Activated T-helper 1 cell treated with anti-CD3 and anti-CD28 coated beads, Interleukin-12 subunit alpha, Interleukin-12 subunit beta, Interleukin-2, Interleukin-4 antibody, amounts not matched to agents 30 ng/mL and 10 ng/mL and 1 ng/mL, durations not matched to agents 14 hours and 24 hours and 36 hours (primary cell): ENCODE measurements at places on chromosomes 5 and 9.
A peak's percentile ranks its signal among the peaks of the same experiment; 100 is the strongest.

- no peak for DNase-seq
Observed at GRCh38 chr5:158538506-158539074, 561.1 kb downstream of the EBF1 start.

- no peak for DNase-seq
Observed at GRCh38 chr5:126656401-126657007, 55.8 kb downstream of the PHAX start.

- DNase-seq = no peak
Observed at GRCh38 chr9:123745451-123745850, 184.5 kb downstream of the DENND1A start.

DNA sequence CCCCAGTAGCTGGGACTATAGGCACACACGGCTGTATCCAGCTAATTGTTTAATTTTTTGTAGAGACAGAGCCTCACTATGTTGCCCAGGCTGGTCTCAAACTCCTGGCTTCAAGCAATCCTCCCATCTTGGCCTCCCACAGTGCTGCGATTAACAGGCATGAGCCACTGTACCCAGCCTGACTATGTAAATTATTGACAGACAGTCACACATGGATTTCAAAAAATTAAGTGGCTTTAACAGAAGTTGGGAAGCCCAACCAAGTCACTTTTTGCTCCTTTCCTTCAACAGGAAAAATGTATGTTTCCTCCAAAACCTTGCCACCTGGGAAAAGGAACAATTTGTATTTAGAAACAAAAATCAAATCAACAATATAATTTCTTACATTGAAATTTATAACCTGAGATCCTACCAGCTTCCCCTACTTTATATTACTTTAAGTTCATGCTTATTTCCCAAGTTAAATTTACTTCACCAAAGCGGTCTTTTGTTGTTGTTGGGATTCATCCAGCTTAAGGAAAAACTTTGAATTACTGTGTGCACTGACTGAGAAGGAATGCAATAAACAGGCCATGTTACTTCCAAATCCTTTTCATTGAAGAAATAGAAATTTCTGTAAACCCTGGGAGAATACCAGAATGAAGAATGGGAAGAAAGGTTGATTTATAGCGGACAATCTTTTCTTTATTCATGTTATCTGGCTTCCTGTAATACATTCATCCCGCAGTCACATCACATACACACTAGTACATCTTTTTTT is 8.6 kb downstream of the PCA3 start:
- no peak for DNase-seq

DNA sequence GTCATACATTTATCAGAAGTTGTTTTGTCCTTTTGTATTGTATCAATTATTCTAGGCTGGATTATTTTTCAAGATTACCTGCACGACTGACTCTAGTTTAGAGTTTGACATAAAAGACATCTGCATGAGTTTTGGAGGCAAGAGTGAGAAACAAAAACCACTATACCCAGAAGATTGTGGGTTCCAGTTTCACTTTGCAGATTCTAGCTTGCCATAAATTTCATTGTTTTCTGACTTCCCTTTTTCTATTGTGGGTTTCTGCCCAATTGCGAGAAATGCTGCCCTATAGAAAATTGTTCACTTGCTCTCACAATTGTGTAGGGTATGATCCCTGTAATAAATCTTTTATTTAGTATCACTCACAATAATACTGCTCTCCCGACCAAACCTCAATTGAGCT is 1043.4 kb upstream of the CDH10 start:
- no peak for DNase-seq

DNA sequence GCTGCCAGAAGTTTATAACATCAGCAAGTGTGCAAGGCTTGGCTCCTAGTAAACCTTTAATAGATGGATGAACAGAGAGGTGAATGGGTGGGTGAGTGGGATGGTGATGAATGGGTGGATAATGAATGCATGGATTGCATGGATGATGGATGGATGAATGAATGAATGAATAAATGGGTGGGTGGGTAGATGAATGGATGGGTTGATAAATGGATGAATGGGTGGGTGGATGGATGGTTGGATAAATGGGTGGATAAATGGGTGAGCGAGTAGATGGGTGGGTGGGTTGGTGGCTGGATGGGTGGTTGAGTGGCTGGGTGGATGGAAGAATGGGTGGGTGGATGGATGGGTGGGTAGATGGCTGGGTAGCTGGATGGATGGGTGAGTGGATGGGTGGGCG is 28.5 kb upstream of the CEP72 start:
- DNase-seq = no peak

DNA sequence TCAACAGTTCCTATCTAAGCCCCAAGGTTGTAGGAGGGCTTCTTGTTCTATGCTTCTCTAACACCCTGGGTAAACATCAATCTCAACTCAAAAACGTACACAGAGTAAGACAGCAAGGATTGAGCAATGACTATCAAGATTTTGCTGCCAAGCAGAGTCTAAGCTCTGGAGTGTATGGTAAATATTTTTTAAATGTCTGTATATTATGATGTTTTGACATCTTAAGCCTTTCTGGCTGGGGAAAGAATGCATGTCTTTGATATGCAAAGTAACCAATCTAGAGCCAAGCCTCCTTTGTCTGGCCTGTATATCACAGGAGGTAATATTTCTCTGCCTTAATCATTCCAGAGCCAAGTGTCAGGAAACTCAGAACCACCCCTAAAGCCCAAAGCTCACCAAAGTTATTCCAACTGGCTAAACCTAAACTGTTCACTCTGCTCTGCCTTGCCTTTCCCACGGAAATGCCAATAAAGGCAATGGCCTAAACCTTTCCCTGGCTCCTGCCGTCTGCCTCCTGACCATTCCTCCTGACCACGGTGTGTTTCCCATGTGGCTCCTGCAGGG is 45.2 kb downstream of the YIPF5 start:
- DNase-seq = no peak

DNA sequence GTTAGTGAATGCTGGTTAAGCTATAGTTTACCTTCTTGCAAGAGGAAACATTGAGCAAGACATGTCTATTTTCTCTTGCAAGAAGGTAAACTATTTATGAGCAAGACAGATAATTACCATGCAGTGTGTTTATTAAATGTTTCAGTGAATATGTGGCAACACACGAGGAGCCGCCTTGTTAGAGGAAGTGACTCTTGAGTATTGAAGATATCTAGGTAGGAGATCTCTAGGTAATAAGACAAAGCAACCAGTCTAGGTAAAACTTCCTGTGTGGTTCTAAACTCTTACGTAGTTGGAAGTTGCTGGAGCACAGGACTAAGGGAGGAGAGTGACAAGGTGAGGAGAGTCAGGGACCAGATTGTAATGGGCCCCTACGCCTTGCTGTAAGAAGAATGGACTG is 16.8 kb downstream of the SKP2 start:
- no peak for DNase-seq

DNA sequence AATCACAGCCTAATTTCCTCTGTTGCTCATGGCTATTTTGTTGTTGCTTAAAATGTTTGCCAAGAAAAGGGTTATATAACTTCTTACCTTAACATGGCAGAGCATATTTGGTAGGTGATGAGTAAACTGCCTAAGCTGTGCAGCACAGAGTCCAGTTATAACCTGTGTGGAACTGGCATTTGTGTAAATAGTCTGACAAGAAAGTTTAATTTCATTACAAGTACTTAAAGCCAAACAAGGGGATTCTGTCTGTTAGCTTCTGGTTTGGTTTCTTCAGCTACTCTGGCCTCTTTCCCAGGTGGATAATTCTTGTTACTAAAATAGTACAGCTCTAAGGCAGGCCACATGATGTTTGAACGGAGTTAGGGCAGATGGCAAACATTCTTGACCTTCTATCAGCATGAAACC is 72.2 kb downstream of the PTCD2 start:
- DNase-seq = no peak

DNA sequence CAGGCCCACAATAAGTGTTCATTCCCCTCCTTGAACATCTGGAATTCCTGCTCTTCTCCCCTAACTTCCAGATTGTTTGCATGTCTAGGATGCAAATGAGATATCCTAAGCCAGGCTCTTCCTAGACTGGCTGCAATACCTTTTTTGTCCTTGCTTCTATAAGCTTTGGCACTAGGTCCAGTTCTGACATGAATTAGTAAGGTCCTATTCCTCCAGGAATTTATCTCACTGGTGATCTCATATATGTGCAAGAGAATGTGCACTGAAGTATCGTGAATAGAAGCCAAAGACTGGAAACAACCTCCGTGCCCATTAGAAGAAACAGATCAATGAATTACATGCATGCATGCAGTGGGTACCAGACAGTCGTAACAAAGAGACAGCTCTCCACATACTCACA is 25.2 kb downstream of the DUSP1 start:
- DNase-seq = no peak

DNA sequence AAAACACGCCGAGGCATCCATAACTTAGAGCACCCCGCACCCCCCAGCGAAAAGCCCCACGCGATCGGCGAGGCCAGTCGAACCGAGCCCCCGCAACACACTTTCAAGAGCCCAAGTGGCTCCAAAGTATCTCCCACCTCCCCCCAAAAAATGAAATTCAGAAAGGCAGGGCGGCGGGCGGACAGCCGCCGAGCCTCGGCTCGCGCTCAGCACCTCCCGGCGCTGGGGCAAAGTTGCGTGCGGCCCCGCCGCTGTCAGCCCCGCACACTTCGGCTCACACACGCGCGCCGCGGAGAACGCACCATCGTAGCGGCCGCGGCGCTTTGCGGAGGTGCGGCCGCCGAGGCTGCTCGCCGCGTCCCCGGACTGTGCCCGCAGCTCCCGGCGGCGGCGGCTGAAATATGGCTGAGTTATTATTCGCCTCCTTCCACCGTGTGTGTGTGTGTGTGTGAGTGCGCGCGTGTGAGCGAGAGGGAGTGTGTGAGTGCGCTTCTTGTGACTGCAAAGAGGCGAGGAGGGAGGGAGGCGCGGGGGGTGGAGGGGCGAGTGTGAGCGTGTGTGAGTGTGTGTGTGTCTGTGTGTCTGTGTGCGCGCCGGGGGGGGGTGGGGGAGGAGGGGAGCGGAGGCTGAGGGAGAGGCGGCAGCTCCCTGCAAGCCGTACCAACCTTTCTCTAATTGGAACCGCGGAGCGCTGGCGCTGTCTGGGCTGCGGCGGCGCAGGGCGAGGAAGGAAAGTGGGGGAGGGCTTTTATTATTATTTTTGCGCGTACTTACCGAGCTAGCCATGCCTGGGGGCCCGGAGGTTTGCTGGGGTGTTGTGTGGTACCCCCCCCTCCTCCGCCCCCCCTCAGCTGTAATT is 599 bp downstream of the MLLT3 start:
- DNase-seq = peak; percentile 45

- DNase-seq = no peak
Observed at GRCh38 chr5:9622971-9623421, 7.2 kb downstream of the TAS2R1 start.

DNA sequence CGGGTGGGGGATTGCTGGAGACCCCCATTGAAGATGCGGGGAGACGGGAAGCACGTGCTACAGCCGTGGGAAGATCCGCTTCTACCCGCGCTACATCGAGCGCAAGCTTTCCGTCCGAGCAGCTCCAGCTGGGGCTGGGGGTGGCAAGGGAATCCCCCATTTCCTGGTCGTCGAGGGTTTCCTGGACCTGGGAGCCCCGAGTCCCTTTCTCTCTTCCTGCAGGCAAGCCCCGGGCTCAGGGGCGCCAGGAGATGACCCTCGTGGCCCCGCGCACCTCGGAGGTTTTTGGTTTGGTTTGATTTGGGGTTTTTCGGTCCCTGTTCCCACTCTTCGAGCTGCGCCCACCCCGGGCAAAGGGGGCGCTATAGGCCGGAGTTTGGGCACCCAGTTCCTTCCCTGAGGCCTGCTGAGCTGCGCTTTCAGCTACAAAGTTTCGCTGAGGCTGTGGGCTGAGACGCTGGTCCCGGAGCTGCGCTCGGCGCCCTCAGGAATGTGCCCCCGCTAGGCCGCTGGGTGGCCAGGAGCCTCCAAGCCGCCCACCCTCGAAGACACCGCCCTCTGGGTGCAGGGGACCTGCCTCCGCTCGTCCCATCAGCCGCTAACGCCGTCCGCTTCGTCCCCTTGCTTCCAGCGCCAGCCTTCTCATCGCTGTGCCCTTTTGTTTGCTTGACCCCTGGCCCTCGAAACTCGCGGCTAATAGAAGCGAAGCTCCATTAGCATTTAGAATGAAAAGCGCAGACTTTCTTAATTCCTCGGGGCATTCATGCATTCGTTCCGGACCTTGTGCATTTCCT is 2.9 kb downstream of the NR4A3 start:
- DNase-seq = peak; percentile 57

- no peak for DNase-seq
Observed at GRCh38 chr9:117365438-117365837, 49.4 kb downstream of the ASTN2 start.

GRCh38 chr5:158979749-158980521 is 119.8 kb downstream of the EBF1 start:
- no peak for DNase-seq

DNA sequence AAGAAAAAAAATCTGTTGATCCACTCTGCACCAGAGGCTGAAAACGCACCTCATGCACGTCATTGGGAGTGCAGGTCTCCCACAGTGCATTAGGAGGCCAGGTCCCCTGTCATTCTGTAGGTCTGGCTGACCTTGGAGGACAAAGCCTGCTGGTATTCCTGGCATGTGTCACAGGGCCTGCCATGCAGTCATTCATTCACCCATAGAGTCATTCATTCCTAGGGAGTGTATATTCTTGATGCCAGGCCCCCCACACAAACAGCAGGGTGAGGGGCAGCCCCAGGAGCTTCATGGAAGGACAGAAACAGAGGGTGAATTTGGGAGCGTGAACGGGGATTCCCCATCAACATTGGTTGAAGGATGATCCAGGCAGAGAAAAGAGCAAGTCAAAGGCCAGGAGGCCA is 2.2 kb downstream of the GBGT1 start:
- no peak for DNase-seq

- no peak for DNase-seq
Observed at GRCh38 chr5:72402381-72402890, 82.3 kb downstream of the PTCD2 start.

DNA sequence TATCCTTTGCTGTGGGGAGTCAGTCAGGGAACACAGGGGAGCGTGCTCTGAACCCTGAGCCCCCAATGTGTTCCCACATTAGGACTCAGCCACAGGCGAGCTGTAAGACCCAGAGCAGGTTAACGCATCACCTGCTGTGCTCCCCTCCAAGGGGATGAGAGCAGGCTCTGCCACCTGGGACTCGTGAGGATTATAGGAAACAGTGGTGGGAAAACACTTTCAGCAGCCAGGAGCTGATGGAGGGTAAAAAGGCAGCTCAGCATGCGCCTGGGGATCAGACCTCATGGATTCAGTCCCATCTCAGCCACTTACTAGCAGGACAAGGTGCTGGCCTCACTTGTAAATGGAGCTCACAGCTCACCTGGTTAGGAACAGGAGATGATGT is 9.2 kb downstream of the JADE2 start:
- DNase-seq = no peak

DNA sequence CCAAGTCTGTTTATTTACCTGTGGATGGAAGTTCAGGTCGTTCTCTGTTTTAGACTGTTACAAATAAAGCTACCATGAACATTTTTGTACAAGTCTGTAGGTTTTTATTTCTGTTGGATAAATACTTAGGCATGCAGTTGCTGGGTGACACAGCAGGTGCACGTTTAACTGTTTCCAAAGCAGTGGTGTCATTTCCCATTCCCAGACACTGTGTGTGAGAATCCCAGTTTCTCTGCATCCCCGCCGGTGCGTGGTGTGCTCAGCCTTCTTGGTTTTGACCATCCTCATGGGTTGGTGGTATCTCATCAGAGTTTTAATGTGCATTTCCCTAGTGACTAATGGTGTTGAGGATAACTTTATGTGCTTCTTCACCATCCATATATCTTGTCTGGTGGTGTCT is 27.2 kb downstream of the AHRR start:
- DNase-seq = no peak

- no peak for DNase-seq
Observed at GRCh38 chr9:113918697-113919350, 42.7 kb downstream of the ZNF618 start.

GRCh38 chr9:129500161-129500862 is 120.6 kb downstream of the C9orf50 start:
- no peak for DNase-seq
